ENCODE measurements at places on chromosomes 11 and 22.

DNA sequence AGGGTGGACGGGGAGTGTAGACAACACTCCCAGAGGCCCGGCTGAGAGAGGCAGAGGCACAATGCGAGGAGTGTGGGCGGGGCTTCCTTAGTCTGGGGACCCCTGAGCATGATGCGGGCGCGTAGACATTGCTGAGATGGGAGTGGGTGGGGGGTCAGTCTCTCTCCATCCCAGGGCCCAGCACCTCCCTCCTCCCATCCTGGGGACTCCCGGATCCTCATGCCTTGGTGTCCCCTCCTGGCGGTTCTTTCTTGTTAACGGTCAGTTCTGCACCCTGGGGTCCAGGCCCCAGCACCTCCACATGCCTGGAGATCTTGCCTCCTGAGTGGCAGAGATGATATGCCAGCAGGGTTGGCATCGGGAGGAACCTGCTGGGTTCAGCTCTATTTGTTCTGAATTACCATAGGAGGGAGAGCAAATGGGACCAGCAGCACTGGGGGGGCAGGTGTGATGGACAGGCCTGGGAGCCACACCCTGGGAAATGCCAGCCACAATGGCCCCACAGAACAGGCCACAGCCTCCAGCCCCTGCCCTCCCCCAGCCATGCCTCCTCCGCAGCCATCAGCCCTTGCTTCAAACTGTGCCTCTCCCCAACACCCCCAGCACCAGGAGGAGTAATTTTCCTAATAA, 55.7 kb downstream of the RTL6 start:
- no peak for DNase-seq

DNA sequence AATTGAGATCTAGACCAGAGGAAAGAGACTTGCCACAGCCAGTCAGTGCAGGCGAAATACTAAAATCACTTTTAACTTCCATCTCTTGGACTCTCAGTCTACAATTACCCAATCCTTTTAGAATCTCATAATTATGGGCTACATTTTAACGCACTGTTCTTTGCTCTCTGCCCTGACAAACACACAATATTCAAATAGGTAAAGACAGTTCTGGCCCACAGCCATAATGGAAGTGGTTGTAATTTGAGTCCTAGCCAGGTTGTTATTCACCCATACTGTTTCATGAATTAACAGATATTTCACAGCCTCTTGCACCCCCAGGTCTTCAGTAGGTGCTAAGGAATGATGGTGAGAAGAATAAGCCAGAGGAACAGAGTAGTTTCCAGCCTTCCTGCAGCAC, 830 bp downstream of the C11orf97 start:
- no peak for DNase-seq

DNA sequence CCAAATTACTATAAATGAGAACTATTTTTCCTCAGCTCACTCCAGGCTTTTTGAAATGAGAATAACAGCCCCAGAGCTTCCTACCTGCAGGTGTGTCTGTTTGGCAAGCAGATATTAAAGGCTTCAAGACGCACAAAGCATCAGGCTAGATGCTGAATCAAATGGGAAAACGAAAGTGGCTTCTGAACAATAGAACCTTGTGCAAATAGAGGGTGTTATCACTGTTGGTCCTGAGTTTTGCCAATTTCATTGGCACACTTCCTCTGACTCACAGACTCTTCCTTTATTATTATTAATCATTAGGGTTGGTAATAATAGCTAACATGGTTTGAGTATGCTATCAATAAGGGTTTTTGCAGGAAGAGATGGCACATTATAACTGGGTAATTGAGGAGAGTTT, 13.4 kb downstream of the SYT13 start:
- no peak for DNase-seq

DNA sequence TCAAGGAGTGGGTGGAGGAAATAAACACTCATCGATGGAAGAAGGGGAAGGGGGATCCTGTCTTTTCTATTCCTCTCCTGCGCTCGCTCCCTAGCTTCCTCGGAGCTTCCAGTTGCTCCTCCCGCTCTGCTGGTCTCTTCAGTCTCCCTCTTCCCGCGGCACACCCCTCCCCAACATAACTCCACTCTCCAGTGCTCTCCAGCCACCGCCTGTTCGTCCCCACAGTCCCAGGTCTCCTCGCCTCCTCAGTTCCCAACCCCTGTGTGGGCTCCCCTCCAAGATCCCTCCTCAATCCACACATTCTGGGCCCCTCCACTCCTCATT, 438 bp downstream of the ZW10 start:
- no peak for DNase-seq

DNA sequence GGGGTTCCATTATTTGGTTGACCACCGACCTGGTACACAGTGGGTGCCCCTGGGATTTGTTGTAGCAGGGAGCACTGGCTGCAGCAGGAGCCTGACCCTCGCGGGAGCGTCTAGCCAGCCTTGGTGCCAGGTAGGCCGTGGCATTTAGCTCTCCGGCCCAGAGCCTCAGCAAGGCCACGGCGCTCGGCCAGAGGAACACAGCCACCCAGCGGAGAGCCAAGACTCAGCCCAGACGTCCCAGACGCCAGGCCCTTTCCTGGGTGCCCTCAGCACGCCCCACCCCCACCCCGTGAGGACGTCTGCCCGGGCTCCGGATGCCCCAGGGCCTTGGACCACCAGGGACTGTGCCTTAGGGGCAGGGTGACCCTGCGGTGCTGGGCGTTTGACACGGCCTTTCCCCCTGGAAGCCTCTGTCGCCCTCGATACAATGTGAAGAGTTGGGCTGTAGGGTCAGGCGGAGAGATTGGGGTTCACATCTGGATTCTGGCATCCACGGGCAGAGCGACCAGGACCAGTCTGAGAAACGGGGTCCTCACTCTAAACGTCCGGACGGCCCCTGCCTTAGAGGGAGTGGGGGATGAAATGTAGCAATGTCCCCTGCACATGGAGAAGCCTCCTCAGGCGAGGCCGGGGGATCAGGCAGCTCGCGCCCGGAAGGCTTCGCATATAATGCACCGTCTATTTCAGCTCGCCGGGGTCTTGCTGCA, 99.2 kb upstream of the FGF3 start:
- no peak for DNase-seq

DNA sequence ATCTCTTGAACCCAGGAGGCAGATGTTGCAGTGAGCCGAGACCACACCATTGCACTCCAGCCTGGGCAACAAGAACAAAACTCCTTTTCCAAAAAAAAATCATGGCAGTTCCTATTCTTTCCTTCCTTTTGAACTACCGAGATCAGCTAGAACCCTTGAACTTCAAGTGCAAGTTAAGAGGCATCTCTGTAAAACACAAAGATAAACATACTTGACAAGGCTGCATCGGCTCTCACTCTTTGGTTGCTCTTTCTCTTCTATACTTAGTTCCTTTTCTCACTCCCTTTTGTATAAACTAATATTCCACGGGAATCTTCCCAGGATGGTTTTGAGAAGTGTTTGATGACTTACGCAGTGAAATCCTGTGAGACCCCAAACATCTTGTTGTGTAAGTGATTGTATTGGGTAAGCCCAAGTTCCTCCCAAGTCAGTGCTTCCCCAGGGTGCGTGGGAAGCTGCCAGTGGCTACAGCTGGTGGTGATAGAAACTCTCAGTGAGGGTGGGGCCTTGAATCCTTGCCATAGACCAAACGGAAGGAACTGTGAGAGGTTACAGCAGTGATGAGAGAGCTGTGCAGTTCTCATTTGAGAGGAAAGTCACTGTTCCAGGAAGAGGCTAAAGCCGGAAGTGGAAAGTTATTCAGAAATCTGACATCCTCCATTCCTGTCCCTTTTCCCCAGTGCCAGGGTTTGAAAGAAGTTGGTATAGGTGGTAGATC, 24.1 kb upstream of the CDC42EP2 start:
- no peak for DNase-seq

DNA sequence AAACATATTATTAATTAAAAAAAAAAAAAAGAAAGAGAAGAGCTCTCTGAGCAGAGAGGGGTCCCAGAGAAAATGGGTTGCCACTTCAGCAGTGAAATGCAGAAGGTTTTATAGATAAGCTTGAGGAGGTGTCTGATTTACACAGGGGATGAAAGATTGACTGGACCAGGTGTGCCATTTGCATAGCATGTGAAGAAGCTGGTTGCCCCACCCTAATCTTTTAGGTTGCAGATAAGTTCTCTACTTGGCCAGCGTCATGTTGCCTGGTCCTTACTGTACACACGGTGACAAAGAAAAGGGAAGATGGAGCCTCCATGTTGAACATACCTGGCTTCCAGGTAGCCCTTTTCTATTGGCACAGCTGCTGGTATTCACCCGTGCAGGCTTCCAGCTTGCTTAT, 41.4 kb downstream of the MS4A2 start:
- DNase-seq = no peak

DNA sequence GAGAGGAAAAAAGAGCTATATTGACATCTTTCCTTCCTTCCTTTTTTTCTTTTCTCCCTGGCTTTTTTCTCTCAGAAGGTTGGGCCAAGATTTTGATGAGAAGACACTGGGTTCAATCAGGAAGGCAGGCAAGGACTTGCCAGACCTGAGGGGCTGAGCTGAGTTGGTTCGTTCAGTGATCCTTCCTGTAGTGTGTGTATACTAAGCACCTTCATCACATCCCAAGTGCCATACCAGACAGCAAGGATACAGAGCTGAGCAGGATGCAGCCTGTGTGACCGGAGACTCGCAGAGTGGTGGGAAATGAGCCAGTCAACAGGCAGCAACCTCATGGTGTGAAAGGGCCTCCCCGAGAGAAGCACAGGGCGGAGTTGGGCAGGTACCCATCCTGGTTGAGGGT, 95.5 kb downstream of the SPON1 start:
- no peak for DNase-seq

GRCh38 chr11:124950601-124951330, 3.2 kb upstream of the CCDC15 start:
- no peak for DNase-seq

GRCh38 chr11:133982876-133983275, 26.1 kb upstream of the IGSF9B start:
- no peak for DNase-seq

DNA sequence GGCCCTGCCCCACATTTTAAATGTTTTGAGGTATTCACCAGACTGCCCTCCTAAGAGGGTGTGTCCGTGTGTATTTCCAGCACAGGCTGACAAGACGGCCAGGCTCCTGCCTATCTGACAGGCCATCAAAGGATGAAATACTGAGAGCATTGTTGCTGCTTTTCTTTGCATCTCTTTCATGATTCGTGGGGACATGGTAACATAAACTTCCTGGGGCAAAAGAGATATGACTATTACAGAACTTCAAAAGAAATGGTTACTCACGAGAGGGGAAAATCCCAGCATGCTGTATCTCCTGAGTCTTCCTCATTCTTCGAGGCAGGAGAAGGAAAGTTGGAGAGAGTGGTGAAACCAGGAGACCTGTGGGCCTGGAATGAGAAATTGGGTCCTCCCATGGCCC, 10.3 kb upstream of the BIK start:
- no peak for DNase-seq

DNA sequence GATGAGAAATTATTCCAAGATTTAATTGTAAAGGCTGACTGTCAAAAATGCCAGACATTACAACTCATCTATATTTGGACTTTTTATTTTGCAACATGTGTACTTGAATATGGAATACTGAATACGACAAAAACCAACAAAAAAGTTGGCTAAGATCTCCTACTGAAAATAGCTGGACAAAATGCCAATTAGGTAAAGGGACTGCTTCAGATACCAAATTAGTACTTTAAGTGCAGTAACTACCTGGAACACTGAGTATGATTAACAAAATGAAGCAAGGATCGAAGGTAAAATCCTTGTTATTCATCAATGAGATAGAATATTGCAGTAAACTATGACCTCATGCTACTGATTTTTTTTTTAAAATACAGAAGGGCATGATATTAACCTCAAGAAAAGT, 173.8 kb downstream of the SOX6 start:
- DNase-seq = no peak

GRCh38 chr11:106461839-106462545, 384.5 kb downstream of the AASDHPPT start:
- DNase-seq = no peak

- no peak for DNase-seq
Observed at GRCh38 chr11:97079244-97079643, 689.4 kb downstream of the JRKL start.

- DNase-seq = no peak
Observed at GRCh38 chr22:19035474-19036228, 86.6 kb downstream of the DGCR2 start.

- DNase-seq = peak; percentile 66
Observed at GRCh38 chr11:122863704-122864326, 18.7 kb upstream of the JHY start.

DNA sequence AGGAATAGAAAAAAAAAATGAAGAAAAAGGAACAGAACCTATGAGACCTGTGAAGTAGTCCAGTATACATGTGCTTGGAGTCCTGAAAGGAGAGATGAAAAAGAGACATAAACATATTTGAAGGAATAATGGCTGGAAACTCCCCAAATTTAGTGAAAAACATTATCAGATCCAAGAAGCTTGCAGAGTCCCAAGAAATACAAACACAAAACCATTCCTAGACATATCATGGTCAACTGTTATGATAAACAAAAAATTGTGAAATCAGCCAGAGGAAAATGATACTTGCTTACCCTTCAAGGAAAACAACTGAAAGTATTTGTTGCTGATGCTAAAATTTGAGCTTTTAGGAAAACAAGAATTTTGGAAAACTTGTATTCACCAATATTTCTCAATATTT, 250.1 kb downstream of the DDX10 start:
- DNase-seq = no peak

- DNase-seq = no peak
Observed at GRCh38 chr11:120546312-120547205, 35.0 kb downstream of the GRIK4 start.

GRCh38 chr11:96050435-96051182, 126.7 kb upstream of the MTMR2 start:
- no peak for DNase-seq

GRCh38 chr11:64916040-64916774, 802 bp downstream of the ATG2A start:
- peak; percentile 38 for DNase-seq
